ENCODE measurements at places on chromosomes 1 and 21. TPM values are rescaled to one million over a fixed set of nuclear protein-coding genes. Genes with fewer than 3 reads are reported as not detected.
A peak's percentile ranks its signal among the peaks of the same experiment; 100 is the strongest.

DNA sequence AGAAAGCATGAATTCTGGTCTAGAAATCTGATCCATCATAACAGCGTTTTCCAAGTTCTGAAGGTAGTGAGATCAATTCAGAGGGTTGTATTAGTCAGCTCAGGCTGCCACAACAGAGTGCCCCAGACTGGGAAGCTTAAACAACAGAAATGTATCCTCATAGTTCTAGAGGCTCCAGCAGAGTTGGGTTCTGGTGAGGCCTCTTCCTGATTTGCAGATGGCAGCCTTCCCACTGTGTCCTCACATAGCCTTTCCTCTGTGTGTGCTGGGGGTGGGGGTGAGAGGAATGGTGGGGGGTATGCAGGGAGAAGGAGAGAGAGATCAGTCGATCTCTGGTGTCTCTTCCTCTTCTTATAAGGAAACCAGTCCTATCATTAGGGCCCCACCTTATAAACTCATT lies 15.1 kb downstream of the ZBTB8B start:
- DNase-seq, result no peak

The PGLYRP3 gene
- not detected for total RNA-seq

The TTC22 gene
- total RNA-seq, result not detected

The LHX4 gene
- total RNA-seq, result 0.79 TPM

The PRAMEF1 gene
- not detected for total RNA-seq

DNA sequence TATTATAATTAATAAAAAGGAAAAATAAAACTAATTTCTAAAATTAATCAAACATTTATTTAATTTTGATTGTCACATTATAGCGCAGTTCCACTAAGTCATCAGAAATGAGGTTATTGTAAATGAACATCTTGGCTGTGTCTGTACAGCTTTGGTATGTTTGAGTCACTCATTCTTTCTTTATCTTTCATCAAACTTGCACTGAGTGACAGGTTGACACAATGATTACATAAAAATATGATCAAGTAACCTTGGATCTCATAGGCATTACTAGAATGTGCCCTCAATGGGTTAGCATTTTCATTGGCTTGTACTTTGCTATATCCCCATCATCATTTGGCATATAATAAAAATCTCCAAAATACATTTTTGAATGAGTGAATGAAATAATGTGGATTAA lies 1353.2 kb upstream of the ADGRL2 start:
- DNase-seq, result no peak

GRCh38 chr21:37665230-37666024 lies 250.8 kb downstream of the KCNJ6 start:
- DNase-seq, result no peak

DNA sequence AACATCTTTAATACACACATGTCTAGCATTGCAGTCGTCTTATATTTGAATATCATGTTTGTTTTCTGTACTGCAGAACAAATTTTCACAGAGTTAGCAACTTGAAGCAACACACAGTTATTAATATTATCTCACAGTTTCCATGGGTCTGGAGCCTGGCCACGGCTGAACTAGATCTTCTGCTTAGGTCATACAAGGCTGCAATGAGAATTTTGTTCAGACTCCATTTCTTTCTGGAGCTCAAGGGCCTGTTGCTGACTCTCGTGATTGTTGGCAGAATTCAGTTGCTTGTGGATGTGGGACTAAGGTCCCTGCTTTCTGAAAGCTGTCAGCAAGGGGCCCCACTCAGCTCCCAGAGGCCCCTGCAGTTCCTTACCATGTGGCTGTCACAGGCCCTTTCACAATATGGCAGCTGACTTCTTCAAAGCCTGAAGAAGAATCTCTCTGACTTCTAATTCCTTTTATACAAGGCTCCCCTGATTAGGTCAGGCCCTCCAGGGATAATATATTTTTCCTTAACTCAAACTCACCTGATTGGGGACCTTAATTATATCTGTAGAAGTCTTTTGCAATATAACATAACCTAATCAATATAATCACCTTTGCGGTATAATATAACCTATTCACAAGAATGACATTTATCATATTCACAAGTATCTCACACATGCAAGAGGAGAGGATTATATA lies 296.3 kb downstream of the NFIA start:
- DNase-seq, result no peak

DNA sequence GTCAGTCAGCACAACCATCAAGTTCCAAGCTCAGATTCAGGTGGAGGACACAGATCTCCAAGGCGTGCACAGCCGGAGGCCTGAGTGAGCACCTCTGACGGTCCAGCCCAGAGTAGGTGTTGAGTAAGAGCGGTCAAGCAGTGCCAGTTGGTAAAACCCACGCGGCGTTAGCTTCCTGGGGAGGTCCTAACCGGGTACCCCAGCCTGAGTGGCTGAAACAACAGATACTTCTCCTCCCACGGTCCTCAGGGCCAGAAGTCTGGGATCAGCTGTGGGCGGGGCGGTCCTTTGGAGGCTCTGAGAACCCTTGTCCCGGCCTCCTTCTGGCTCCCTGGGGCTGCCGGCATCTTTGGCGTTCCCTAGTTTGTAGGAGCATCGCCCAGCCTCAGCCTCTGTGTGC lies 94.4 kb downstream of the PRDM16 start:
- DNase-seq, result no peak

DNA sequence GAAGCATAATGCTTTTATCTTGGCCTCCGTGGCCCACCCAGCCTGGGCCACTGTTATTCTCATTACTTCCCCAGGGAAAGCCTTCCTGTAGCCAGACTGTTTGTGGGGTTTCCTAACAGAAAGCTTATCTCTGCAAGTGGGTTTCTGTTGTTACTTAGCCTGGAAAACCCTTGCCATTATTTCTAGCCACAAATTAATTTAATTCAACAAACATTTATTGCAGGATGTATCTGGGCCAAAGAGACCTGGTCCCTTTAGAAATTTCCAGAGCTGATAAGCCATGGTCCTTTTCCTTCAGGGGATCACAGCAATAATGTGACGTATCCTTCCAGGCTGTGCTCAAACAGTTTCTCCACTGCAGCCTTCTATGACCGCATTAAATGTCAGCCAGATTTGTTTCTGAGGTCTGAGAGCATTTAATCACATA lies 20.9 kb downstream of the TNN start:
- DNase-seq, result no peak

DNA sequence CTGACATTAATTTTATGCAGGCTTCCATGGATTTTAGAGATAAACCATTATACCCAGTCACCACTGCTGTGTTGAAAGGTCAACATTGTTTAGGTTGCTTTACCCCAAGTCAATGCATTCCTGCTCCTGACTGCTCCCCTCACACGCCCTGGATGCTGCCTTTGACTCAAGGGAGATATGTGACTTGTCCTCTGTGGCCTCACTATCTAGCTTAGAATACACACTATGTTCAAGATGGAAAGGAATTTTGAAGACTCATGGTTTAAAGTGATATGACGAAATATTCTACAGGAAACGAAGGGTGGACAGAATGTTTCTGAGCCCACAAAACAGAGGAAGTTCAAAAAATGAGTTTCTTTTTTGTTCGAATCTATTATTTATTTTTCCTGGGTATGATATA lies 170.4 kb upstream of the NR5A2 start:
- no peak for DNase-seq

The SPATA21 gene
- not detected for total RNA-seq

GRCh38 chr1:222876182-222876581 lies 61.3 kb downstream of the DISP1 start:
- DNase-seq, result no peak

The RHOU gene
- total RNA-seq, result 1.7 TPM

DNA sequence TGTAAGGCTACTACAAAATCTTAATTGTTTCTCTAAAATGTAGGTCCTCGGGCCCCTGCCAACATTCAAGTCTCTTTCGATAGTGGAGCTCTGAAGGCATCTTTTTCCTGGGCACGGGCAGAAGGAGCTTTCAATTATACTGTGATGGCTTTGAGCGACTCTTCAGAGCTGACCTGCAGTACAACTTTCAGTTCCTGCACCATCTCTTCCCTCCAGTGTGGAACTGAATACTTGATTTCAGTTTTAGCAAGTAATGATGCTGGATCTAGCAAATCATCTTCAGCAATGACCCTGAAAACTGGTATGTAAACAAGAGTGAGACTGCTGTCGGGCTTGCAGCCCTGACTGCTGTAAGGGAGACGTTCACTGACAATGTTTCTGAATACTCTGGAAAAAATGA lies 9.6 kb downstream of the FNDC7 start:
- DNase-seq, result no peak

The PPP1R12B gene
- 16.4 TPM for total RNA-seq

DNA sequence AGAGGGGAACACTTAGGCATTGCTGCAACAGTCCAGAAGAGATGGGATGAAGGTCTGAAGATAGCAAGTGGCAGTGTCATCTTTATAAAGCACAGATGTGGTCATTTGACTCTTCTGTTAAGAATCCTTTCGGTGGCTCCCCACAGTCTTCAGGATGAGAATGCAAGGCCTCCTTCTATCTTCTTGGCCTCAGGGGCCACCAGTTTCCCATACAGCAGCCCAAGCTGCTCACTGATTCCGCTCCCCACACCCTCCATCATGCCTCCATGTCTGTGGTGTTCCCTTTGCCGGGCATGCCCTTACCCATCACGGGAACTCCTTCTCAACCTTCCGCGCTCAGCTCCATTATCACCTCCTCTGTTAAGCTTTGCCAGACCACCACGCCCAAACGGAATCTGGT lies 16.1 kb upstream of the MFSD2A start:
- DNase-seq, result no peak

The TTC34 gene
- total RNA-seq, result 0.20 TPM

GRCh38 chr1:13766592-13767564 lies 66.9 kb downstream of the PRDM2 start:
- DNase-seq, result no peak

The COL24A1 gene
- 0.09 TPM for total RNA-seq

- DNase-seq, result no peak
These were observed 96.9 kb upstream of the AKT3 start for GRCh38 chr1:243946946-243947345.

DNA sequence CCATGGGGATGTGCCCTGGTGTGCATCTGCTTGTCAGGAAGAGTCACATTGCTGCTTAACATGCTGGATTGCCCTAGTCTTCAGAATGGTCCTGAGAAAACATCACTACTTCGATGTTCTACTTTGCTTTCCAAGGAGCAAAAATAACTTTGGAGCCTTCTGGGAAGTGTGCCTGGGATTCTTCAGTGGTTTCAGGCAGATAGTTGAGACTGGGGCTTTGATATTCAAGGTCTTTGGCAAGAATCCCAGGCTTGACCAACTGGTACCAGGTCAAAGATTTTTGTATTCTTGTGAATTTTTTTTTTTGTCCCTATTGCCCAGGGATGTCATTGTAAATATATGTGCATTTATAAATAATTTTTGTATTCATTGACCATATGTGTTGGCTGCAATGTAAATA lies 51.4 kb downstream of the LRIG2 start:
- DNase-seq, result no peak

The CADM3 gene
- not detected for total RNA-seq

- peak; percentile 16 for DNase-seq
These were observed 12.1 kb upstream of the DEGS1 start for GRCh38 chr1:224170748-224171478.
